ENCODE measurements at places on chromosomes 6 and 20.
A peak's percentile ranks its signal among the peaks of the same experiment; 100 is the strongest.

DNA sequence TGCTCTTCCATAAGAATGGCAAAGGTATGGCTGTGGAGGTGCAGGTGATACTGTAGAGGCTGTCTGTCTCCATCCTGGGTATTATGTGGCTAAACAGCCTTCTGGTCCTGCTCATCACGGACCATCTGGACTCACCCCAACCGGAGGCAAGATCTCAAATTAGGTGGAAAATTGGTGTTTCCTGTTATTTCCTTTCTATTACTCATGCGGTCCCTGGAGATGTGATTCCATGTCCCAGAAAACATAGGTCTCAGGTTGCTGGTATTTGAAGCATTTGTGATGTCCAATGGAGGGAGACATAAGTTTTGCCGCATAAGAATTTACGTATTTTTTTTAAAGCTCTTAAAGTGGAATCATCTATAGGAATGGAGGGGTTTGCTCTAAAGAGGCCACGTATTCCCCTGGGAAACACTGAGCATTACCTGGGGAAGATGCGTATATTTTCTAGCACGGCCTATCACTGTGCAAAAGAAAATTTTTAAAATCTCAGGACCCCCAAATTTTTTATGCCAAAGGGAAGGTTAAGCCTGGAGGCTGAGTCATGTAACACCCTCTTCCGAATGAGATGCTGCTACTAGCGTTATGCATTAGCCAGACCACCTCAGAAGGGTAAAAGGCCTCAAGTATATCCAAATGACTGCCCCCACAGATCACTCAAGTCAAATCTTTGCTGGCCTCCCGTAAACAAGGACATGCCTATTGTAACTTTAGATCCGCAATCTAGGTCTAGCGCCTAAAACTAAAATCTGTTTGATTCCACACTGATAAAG, 22.4 kb upstream of the PBOV1 start:
- no peak for DNase-seq

GRCh38 chr20:18567739-18568091, 483 bp downstream of the SMIM26 start:
- no peak for DNase-seq

DNA sequence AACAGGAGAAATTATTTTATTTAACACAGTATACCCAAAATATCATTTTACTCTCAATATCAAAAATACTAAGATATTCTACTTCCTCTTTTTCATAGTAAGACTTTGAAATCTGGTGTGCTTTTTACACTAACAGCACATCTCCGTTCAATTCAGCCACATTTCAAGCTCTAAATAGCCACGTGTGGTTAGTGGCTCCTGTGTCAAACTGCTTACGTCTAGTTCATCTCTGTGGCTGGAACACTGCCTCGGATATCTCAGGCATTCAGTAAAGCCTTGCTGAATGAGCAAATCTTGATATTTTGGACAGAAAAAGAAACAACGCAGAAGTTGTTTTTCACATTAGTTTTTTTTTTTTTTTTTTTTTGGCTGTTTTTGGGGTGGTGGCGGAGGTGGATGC, 136.1 kb downstream of the EYA4 start:
- no peak for DNase-seq

- DNase-seq, result no peak
Observed at GRCh38 chr20:43726811-43727338, at the start of gene GTSF1L. Gene GTSF1L (minus strand): TSS chr20:43727002. CDS start chr20:43726694, 308 bp downstream.

DNA sequence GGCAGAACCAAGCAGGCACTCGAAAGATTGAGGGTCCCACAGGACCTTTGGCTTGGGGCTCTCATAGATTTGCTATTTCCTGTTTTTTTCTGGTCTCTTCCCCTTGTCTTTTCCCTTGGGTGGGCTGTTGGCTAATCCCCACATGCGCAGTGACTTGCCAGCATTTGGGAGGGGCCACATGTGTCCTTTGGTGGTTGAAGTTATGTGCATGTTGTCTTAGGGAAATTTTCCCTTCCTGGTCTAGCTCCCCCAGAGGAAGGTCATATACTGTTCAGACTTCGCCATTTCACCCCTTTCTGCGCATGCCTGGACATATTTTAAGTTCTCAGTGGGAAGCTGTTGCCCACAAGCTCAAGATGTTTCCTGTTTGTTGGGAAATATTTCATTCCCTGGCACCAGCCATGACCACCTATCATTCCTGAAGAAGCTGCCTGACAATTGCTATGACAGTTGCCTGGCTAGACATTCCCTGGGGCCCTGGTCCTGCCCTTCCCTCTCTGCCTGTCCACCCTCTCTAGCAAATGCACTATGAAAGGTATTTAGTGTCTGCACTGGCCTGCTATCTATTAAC, 156.2 kb upstream of the THBS2 start:
- DNase-seq, result no peak

DNA sequence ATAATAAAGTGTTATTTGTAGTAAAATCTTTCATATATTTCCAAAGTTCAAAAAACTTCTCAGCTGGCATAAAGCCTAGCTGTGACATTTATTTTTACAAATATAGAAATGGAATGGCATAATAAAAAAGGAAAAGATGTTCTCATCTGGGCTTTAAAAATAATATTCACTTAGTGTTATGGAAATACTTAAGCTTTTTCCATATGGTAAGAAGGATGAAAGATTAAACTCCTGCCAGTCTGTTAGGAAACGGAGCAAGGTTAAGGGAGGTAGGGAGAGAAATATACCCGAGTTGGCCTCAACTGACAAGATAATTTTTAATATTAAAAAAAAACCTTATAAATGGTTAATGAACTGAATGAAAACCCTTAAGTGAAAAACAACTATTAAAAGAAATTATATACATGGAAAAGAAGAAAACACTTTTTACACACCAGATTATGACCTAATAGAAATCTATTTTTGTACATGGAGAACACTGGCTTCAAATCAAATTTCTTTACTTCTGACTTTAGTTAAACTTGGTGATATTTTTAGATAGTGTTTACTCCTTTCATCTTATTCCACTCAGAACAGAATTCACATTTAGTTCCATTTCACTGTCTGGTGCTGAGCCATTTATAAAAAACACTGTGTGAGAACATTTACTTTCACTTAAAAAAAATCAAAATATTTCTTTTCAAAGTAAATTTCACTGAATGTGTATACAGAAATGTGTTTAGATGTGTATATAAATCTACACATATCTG, 137.0 kb downstream of the DST start:
- DNase-seq, result no peak

GRCh38 chr6:46129291-46129628, 529 bp upstream of the ENPP4 start:
- no peak for DNase-seq

GRCh38 chr6:44096612-44097011, 30.6 kb downstream of the MRPL14 start:
- DNase-seq, result peak; percentile 84
